ENCODE measurements at places on chromosomes 5 and 9. TPM values are rescaled to one million over a fixed set of nuclear protein-coding genes. Genes with fewer than 3 reads are reported as not detected.
A peak's percentile ranks its signal among the peaks of the same experiment; 100 is the strongest.

Gene TLE1
- total RNA-seq = 84.1 TPM

Gene CAMK4
- total RNA-seq = 2.5 TPM

Gene ACSL6
- total RNA-seq = 0.28 TPM

Gene SLC25A2
- total RNA-seq = 0.14 TPM

Gene GRM6
- total RNA-seq = not detected

Gene ZNF658
- 1.9 TPM for total RNA-seq

Gene GLDC
- 76.7 TPM for total RNA-seq

Gene C8G
- total RNA-seq = not detected

Gene PRDM9
- total RNA-seq = not detected

Gene EIF4E1B
- 0.33 TPM for total RNA-seq

Gene FGF10
- 2.1 TPM for total RNA-seq

Gene ORM2
- total RNA-seq = 2.2 TPM

DNA sequence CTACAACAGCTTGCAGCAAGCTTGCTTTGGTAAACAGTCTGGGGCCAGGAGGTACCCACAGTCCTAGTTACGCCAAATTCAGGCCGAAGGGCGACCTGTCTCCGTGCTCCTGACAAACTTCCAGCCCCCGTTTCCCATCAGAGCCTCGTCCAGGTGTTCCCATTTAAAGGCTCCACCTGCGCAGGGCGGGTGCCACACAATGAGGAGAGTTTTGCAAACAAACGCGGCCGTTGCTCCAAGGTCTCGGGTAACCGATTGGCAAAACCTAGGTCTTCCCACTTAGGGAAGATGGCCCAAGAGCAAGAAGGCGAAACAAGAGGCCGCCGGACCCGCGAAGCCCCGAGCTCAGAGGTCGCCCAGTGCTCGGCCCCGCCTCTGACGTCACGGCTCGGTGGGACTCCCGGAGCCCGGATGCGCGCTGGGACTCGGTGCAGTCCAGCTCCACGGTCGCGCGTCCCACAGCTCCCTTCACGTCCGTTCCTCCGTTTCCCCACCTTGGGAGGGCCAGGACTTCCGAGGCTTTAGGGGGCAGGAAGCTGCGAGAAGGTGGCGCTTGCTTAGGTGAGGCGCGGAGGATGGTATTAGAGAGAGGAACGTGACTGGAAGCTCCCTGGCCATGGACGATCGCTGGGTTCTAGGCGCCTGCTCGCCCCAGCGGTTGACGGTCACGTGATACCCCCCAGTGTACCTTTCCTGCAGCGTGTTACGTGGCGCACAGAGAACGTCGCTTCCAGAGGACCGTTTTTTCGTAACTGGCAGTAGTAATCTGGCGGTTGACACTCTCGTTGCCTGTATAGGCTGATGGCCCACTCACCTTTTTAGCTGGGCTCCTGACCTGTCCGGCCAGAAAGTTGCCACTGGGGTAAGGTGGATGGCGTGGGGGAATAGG is 41.8 kb upstream of the KDM4C start:
- DNase-seq = no peak

- no peak for DNase-seq
Measured at GRCh38 chr5:21689587-21689986, 1163.6 kb downstream of the CDH12 start.

GRCh38 chr5:106363578-106363977 is 1307.2 kb downstream of the EFNA5 start:
- DNase-seq = no peak

DNA sequence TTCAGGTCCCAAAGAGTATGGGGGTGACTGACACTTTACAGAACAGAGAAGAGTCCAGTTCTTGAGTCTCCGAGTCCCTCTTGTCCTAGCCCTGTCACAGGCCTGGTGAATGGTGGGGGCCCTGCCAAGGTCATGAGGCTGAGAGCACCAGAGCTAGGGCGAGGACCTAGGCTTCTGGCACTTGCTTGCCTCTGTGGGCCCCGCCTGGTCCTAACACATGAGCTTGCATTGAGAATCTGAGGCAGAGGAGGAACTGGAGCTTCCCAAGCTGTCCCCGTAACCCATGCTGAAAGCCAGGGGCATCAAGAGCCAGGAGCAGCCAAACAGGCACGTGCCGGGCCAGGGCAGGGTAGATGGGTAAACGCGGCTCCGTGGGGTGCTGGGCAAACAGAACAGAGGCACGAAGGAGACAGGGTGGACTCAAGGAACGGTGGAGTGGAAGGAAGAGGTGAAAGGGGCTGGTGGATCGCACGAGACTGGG is 41.3 kb downstream of the JADE2 start:
- DNase-seq = no peak

DNA sequence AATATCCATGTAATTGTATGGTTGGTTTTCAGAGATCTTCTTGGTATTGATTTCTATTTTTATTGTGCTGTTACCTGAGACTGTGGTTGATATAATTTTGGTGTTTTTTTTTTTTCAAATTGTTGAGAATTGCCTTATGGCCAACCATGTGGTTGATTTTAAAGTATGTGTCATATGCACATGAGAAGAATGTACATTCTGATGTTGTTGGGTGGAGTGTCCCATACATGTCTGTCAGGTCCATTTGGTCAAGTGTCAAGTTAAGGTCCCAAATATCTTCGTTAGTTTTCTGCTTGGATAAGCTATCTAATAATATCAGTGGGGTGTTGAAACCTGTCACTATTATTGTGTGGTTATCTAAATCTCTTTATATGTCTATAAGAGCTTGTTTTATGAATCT is 160.0 kb upstream of the ITGA1 start:
- no peak for DNase-seq

- no peak for DNase-seq
Measured at GRCh38 chr9:122474561-122474960, 3.2 kb downstream of the OR1J1 start.

GRCh38 chr9:935348-935965 is 41.0 kb upstream of the DMRT3 start:
- no peak for DNase-seq

DNA sequence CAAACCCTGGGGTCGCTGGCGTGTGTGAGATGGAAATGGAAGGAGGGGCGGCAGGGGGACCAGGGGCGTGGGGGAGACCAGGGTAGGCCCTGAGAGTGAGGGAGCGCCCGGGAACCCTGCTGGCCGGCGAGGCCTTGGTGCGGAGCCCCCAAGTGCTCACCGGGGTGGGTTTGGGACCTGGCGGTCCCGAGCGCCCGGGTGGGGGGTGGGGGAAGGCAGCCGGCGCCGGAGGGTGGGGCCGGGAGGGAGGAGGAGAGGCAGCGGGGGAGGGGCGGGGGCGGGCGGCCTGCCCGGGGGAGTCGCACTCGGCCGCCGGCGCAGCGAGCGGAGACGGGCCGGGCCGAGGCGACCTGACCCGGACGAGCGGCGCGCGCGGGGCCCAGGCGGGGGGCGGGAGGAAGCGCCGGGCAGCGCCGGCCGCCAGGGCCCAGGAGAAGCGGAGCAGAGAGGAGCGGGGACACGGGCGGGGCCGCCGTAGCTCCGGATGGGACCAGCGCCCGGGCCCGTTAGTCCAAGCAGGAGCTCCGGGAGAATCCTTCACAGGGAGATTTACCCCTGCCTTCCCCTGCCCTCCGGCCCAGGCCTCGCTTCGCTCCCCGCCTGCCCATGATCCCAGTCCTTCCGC is at the start of gene NPR2:
TSS of gene NPR2 (plus strand) at position 295 of the 625 bp plus-strand sequence. CDS start 818 bp downstream, outside the sequence.
- DNase-seq = peak; percentile 91

DNA sequence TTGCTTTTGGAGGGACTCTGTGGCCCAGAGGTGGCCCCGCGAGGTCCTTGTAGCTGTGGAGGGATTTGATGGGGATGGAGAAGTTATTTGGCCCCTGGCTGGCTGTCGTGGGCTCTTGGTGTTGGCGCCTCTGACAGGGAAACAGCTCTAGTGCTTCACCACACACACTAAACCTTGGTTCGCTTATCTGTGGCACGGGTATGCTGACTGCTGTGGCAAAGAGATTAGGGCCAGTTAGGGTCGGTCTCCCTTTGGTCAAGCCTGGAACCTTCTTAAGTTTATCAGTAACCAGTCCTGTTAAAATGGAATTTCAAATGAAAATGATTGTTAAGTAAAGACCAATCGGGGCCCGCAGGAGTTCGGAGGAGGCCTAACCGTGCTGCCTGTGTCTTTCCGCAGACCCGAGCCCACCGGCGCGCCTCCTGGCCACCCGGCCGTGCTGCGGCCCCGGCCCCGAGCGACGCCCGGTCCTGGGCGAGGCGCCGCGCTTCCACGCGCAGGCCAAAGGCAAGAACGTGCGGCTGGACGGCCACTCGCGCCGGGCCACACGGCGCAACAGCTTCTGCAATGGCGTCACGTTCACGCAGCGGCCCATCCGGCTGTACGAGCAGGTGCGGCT is 28.4 kb downstream of the NEURL1B start:
- peak; percentile 57 for DNase-seq

DNA sequence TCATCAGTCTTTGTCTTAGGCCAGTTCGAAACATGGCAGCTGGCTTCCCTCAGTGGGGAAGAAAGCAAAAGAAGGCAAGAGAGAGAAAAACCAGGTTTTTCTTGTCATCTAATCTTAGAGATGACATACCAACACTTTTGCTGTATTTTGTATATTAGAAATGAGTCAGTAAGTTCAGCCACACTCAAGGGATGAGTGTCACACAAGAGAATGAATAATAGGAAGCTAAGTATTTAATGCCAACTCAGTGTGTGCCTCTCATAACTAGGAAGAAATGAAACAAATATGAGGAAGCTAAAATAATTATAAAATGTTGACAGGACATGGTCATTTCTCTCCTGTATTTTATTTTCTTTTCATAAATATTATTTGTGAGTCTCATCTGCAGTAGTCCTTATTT is 65.3 kb downstream of the CDH12 start:
- DNase-seq = no peak

- DNase-seq = peak; percentile 35
Measured at GRCh38 chr9:37262410-37262809, 142.0 kb downstream of the ZCCHC7 start.

GRCh38 chr5:79077680-79078365 is 8.3 kb downstream of the BHMT2 start:
- no peak for DNase-seq

DNA sequence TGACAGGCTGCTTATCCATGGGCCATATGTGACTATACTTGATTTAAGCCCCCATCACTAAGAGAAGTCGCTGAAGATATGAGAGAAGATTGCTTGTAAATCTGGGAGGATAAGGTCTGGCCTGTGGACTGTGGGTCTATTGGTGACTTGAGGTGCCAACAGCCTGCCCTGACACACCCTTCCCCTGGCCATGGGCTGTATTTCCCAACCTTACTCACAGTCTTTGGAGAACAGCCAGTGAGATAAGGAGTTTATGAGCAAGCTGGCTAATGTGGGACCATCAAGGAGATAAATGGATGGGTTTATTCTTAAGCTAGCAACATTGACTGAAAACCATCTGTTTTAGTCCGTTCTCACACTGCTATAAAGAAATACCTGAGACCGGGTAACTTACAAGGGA is 231.3 kb downstream of the ZSWIM6 start:
- no peak for DNase-seq

DNA sequence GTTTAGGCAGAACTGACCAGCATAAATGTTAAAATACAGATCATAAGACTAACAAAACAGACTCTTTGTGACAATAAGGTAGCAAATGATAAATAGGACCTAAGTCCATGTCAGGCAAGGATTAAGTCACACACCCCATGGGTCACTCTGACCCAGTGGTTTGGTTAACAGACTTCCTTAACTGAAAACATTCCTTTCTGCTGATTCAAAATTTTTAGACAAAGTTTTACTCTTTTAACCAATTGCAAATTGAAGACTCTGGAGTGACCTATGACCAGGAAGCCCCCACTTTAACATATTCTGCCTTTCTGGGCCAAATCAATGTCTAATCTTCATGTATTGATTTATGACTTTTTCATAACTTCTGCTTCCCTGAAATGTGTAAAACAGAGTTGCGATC is 4.9 kb upstream of the NXNL2 start:
- no peak for DNase-seq

- no peak for DNase-seq
Measured at GRCh38 chr5:146369691-146370090, 31.1 kb downstream of the POU4F3 start.

GRCh38 chr5:56301069-56301468 is 67.9 kb upstream of the ANKRD55 start:
- no peak for DNase-seq

DNA sequence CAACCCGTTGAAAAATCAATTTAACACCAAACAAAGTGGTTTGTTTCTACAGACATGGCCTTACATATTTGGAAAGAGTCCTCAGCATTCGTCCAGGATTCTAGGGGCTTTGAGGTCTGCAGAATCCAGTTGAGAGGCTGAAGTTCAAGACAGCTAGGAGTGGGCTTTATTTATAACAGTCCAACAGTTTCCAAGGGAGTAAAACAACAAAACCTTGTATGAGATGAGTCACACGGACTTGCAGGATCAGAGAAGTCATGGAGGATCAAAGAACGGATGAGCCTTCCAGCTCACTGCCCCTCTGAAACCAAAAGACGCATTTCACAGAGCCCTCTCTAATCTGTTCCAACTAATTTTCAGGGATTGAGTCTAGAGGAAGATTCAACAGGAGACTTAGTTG is 11.1 kb upstream of the ESM1 start:
- DNase-seq = no peak

GRCh38 chr5:59560553-59560952 is 333.0 kb downstream of the PDE4D start:
- DNase-seq = no peak

DNA sequence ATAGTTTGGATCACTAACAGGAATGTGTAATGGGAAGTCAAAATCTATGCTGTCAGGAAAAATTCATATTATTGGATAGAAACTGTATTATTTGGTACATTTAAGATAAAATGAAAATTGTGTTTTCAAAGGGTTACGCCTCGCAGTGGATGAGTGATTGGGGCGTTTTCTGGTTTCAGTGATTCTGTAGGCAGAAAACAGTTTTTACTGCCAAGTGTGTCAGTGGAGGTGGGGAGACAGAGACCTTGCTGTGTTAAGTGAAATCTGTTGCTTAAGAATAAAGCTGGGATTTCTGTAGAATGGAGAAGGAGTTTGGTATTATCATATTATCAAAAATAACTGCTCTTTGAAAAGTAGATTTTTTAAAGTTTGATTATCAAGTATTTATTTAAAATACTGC is 69.7 kb downstream of the GHR start:
- DNase-seq = no peak

DNA sequence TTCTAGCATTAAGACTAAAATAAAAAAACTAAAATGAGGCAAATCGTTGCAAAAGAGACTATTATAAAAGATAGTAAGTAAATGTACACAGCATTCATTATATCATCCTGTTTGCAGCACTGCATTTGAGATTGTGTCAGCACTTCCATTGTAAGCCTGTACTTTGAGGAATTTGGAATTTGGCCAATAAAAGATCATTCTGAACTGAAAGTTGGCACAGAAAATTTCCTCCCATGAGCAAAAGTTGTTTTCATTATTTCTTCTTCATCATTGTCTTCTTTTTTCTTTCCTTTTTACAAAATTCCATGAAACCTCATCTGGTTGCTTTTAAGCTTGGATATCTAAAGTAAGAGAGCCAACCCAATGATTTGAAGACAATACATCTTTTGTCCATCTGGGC is 199.3 kb upstream of the ADAMTSL1 start:
- no peak for DNase-seq
